Activated T-cell treated with anti-CD3 and anti-CD28 coated beads, Interleukin-2, amount 50 U/mL, for 4 hours (primary cell): ENCODE measurements at places on chromosomes 5 and 9.

DNA sequence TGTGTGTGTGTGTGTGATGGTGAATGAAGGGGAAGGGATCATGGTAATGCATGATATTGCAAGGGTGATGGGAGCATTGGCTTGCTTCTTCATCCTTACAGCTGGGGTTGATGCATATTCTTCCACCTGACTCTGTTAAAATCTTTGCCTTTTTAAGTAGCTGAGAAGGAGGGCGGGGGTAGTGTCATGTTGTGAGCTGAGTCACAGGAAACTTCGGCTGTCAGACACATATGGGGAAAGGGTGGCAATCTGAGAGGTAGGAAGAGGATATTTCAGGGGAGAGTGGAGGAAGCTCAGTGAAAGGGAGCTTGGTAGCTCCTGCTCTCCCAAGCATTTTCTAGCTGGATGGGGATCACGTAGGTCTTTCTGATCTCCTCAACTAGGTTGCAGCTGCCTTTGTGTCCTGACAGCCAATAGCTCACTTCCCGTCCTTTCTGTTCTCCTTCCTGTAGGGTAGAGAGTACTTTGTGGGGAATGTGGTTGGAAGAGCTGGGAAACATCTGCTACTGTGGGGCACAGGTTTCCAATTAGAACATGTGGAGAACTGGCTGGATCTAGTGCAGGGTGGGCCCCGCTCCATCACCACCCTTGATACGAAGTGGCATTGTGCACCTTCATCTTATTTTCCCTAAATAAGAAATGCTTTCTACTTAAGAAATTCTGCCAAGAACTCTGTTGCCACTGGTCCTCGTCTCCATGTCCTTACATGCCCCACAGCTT, 18.1 kb upstream of the CLK4 start:
- no peak for DNase-seq

DNA sequence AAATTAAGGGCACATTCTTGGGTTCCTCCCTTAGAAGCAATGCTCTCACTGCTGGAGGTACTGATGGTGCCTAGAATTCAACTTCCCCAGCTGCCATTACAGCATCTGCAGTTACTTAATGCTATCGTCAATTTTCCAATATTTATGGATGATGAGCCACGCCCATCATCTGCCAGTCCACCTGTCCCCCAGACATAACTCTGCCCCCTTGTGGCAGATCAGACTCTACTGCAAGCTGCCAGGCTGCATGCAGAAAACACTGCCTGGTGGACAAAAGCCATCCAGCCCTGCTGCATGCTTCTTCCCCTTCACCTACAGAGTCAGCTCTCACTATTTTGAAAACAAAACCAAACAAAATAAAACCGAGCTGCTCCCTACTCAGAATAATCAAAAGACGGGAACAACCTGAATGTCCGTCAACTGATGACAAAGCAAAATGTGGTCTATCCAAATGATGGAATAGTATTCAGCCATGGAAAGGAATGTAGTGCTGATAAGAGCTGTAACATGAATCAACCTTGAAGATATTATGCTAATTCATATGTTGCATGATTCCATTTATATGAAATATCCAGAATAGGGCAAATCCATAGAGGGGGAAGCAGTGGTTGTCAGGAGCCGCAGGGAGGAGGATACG, 66.4 kb downstream of the RETREG1 start:
- DNase-seq: no peak

DNA sequence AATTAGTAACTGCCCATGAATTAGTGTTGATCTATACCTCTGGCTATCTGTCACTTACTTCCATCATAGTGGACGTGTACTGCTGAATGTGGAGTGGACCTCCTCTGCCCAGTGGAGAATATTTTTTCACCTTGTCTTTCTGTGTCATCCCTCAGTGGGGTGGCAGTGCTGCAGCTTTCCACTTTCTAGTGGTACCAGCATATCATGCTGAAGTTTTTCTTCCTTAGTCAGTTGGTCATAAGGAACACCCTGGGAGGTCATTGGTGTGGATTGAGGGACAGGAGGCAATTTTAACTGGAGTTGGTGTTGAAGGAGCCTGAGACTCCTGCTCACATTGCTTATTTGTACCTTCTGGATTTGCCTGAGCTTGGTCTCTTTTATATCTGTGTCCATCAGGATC, 151.7 kb upstream of the ANKH start:
- no peak for DNase-seq

GRCh38 chr5:116764941-116765340, 190.3 kb upstream of the SEMA6A start:
- no peak for DNase-seq

DNA sequence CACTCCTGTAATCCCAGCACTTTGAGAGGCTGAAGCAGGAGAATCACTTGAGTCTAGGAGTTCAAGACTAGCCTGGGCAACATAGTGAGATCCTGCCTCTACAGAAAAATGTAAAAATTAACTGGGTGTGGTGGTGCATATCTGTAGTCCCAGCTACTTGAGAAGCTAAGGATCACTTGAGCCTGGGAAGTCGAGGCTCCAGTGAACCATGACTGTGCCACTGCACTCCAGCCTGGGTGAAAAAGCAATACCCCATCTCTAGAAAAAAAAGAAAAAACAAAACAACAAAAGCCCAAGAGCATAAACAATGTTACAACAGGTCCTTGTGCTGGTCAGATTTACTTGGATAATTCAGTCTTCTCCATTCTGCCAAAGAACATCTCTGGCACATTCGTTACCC, 44.3 kb upstream of the TGFBR1 start:
- no peak for DNase-seq

DNA sequence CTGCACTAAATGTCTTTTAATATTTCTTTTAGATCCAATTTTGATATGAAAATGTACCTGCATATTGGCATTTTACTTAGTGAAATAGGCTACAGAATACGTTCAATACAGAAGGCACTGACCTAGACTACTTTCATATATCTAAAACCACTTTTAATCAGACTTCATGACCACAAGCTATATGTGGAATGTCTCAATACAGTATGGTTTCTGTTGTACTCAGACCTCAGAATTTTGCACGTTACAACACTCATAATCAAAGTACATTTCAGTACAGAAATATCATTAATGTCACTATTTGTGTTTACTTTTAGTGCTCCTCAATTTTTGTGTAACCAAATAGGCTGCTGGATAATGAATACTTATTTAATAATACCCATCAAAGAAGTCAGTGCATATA, 74.8 kb downstream of the MEF2C start:
- DNase-seq: no peak

- peak; percentile 68 for DNase-seq
Observed at GRCh38 chr5:43007246-43007910, 32.7 kb downstream of the ANXA2R start.

- DNase-seq: no peak
Observed at GRCh38 chr5:169688106-169688505, 51.0 kb downstream of the DOCK2 start.

DNA sequence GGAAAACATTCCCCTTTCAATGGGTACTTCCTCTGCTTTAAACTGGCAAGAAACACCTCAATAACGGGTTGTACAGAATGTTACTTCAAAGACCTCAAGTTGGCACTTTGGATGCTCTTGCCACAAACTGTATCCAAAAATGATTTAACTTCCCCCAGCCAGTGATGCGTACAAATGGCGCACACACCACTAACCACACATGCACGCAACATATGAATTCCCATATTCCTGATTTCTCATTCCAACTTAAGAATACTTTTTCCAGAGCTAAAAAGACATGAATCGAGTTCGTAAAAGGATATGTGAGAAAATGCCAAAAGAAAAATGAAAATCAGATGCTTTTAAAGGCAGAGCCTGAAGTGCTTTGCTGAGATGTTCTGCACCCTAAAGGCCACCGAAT, 388.0 kb upstream of the PIK3R1 start:
- DNase-seq: no peak

GRCh38 chr9:91711755-91712601, 238.1 kb downstream of the ROR2 start:
- peak; percentile 18 for DNase-seq

DNA sequence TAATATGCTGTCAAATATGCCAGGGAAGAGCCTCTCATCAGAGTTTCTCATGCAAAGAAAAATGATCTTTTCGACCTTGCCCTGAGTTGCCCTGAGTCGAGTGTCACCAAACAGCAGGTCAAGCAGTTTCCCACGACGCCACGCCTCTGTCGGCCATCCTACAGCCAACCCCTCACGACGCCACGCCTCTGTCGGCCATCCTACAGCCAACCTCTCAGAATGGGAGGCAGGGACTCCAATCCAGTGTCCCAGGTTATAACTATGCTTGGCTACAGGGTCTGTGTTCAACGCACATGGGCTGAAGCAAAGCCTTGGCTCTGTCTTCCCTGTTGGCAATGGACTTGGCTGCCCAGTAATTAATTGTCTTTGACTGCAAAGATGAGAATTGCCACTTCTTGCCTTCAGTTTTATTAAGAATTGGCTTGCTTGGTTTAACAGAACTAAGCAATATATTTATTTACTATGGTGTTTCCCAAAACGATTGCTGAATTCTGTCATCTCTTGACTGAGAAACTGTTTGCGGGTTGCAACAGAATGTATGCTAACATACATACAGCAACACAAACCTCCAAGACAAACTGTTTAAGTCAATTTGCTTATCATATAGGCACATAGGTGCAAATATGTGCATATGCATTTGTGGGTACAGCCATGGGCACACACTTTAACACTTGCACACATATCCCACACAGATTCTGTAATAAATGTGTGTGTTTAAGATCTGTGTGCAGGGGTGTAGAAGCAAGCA, 352.9 kb downstream of the GLIS3 start:
- no peak for DNase-seq

GRCh38 chr5:173962436-173962972, 26.5 kb upstream of the C5orf47 start:
- no peak for DNase-seq

DNA sequence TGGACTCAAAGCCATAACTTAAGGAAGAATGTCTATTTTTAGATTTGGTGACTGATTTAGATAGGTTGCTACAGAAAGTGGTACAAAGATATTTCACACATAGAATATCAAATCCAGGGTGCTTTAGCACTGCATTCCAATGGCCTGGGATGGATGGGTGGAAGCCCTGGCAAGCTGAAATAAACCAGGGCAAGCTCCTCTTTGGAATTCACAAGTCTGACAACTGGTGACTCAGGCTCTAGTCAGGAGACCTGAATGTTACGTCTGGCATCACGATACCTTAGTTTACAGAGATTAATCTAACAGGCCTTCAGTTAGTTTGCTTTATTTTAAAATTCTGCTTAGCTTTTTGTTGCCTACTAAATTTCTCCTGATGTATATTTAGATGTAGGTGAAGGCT, 144.0 kb downstream of the TMC1 start:
- DNase-seq: no peak

DNA sequence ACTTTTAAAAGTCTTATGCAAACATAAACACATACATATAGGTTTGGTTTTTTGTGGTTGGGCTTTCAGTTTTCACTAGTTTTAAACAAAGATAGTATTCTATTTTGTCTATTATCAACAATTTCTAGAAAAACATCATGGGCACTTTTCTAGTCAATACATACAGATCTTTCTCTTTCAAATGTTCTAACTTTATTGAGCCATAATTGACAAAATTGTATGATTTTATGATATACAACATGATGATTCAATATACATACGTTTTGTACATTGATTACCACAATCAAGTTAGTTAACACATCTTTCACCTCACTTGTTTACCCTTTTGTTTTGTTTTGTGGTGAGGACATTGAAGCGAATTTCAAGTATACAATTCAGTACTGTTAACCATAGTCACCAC, 265.9 kb downstream of the MCTP1 start:
- DNase-seq: no peak

DNA sequence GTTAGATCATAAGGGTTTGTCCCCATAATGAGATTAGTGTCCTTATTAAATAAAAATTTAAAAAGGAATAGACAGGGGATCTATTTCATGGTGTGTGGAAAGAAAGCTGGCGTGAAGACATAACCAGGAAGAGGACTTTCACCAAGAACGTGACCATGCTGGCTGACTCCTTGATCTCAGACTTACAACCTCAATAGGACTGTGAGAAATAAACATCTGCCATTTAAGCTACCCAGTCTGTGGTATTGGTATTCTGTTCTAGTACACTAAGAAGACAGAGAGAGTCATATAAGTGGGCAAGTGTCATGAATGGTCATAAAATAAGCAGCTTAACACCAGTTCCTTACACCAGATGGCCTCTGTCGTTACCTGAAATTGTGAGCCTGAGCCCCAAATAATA, 259.4 kb upstream of the CCNG1 start:
- DNase-seq: no peak

DNA sequence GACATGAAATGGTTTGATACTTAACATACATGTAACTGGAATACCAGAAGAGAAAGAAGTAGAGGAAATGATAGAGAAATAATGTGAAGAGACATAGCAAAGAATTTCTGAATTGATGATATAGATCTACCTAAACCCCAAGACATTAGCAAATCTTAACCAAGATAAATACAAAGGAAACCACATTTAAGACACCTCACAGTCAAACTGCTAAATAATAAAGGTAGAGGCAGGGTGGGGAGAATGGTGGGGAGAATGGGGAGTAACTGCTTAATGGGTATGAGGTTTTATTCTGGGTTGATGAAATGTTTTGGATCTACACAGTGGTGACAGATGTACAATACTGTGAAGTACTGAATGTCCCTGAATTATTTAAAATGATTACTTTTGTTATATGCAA, 17.5 kb downstream of the CARNMT1 start:
- no peak for DNase-seq

- DNase-seq: no peak
Observed at GRCh38 chr5:107580889-107581820, 89.6 kb downstream of the EFNA5 start.

DNA sequence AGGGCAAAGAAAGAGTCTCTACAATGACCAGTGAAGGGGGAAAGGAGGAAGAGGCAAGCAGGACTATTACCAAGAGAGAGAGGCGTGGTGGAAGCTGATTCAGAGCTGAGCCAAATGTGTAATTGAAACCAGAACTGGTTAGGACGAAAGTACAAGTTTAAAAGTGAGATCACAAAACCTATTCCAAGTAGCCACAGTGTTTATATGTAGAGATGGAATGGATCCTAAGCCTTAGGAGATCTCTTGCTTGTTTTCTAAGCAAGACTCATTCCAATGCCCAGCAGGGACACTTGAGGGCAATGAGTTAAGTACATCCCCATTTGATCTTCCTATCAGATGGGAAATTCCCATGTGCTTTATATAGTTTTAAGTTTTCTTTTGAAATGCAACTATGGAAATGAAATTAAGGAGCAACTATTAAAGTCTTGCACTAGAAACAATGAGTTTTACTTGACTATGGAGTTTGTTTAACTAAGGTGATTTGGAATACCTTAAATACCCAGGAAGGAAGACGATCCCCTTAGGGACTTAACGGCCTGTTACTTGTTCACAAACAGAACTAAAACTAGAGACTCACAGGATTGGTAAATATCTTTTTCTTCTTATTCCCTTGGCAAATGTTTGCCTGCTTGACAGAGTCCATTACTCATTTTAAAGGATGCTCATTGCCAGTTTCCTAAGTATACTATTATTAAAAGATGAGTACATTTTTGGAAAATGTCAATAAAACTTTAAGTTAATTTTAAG, 51.1 kb upstream of the SNX2 start:
- DNase-seq: no peak

DNA sequence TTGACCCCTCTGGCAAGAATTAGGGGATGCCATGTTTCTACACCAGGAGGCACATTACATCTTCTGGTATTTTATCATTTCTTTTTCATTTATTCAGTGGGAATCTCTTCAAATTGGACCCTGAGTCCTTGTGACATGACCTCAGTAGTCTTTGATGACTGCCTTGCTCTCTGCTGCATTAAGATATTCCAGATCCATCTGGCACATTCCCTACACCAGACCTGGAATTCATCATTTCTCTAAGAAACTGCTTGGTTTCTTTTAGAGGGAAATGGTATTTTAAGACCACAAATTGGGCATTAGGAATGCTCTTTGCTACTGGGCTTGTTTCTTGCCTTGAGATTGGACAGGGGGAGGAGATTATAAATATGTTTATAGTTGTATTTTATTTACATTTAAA, 61.0 kb downstream of the GALNT10 start:
- DNase-seq: no peak
